Activated T-cell treated with anti-CD3 and anti-CD28 coated beads, Interleukin-2, amount 50 U/mL, for 72 hours (primary cell): ENCODE measurements at places on chromosomes 3 and 15.

DNA sequence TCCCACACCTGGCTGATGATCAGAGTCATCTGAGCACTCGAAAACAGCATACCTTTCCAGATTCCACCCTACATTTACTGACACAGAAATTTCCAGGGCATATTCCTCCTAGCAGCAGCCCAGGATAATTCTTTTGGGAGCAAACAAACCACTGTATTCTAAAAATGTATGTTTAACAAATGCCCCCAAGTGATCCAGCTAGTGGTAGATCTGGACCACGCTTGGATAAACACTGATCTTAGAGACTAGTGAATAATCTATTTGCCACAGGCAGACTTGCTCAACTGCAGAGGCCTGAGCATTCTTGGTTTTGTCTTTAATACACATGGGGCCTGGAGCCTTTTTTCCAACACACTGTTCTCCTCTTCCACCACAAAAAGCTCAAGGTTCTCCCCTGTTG, 89.6 kb downstream of the TM4SF4 start:
- no peaks in the 10 kb centered on the region for H3K36me3 ChIP-seq
- H3K27me3 ChIP-seq, result peaks cover 24% of the 10 kb centered on the region
- no peak for DNase-seq
- no peaks in the 10 kb centered on the region for H3K4me1 ChIP-seq
- H3K4me3 ChIP-seq, result no peak overlapping the region
- no peak overlapping the region for H3K27ac ChIP-seq

DNA sequence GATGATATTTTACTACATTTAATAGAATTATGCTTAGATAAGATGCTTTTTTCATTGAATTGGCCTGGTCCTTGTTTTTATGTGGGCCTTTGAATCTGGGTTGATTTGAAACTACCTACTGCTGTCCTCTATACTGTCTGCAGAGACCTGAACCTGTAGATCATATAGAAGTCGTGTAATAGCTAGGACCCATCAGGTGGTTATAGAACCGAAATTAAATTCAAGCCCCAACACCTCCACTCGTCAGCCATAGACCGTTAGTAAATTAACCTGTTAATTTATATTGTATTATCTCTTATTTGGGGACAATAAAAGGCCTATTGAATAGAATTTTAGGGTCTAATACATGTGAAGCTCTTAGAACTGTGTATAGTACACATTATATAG, 108.4 kb downstream of the MBNL1 start:
- no peaks in the 10 kb centered on the region for H3K27me3 ChIP-seq
- H3K36me3 ChIP-seq, result peaks cover 5% of the 10 kb centered on the region
- no peak overlapping the region for H3K4me3 ChIP-seq
- peak overlapping the region; percentile 64 for H3K27ac ChIP-seq

- DNase-seq, result no peak
- H3K4me1 ChIP-seq, result no peaks in the 10 kb centered on the region
- H3K4me3 ChIP-seq, result no peak overlapping the region
- H3K27me3 ChIP-seq, result no peaks in the 10 kb centered on the region
- H3K27ac ChIP-seq, result no peak overlapping the region
- peaks cover 4% of the 10 kb centered on the region for H3K36me3 ChIP-seq
These were observed 69.0 kb downstream of the RBM6 start for GRCh38 chr3:50008931-50009330.

DNA sequence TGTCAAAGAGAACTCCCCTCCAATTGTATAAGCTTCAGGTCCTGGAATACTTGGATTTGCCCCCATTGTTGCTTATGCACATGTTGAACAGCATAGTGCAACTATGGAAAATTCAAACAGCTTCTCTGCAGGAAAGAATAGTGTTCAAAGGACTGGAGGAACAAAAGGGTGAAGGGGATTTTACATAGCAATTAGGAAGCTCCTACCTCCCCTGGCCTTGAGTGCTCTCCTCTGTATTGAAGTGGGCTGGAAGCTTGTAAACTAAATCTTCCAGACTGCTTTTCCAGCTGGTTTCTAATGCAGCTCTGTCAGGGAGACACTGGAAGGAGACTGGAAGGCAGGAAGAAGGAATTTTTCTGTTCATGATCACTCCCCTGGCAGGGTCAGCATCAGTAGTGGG, 7.2 kb upstream of the ELP6 start:
- no peak overlapping the region for H3K27ac ChIP-seq
- peaks cover 8% of the 10 kb centered on the region for H3K4me1 ChIP-seq
- H3K27me3 ChIP-seq, result no peaks in the 10 kb centered on the region
- no peak overlapping the region for H3K4me3 ChIP-seq
- no peak for DNase-seq

DNA sequence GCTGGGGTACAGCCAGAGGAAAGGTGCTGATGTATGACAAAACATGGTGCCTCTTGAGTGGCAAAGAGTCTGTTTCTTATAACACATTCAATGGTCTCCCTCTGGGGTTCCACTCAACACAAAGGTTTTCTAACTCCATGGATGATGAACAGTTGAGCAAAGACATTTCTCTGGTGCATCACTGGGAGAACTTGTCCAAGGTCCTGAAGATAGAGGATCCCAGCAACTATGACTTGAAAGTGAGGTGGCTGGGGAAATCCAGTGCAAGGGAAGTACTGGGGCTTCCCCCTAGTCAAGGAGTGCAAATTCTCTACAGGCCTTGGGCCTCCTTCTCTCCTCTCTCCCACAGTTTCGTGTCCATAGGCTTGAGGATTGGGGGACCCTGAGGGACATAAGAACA, 431.1 kb downstream of the WDR72 start:
- H3K4me3 ChIP-seq, result no peak overlapping the region
- no peak overlapping the region for H3K27ac ChIP-seq
- no peak for DNase-seq
- H3K27me3 ChIP-seq, result no peaks in the 10 kb centered on the region
- H3K4me1 ChIP-seq, result no peaks in the 10 kb centered on the region
- no peaks in the 10 kb centered on the region for H3K36me3 ChIP-seq

DNA sequence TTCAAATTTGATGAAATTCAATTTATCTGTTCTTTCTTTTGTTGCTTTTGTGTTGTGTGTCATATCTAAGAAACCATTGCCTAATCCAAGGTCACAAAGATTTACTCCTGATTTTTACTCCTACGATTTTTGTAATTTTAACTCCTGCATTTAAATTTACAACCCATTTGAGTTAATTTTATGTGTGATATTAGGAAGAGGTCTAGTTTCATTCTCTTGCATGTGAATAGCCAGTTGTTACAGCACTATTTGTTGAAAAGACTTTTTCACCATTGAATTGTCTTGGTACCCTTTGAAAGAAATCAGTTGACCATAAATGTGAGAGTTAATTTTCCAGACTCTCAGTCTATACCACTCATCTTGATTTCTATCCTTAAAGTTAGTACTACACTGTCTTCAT, 23.9 kb downstream of the CRTAP start:
- no peaks in the 10 kb centered on the region for H3K4me1 ChIP-seq
- H3K36me3 ChIP-seq, result no peaks in the 10 kb centered on the region
- no peak overlapping the region for H3K27ac ChIP-seq
- no peak for DNase-seq

- H3K27ac ChIP-seq, result no peak overlapping the region
- H3K27me3 ChIP-seq, result no peaks in the 10 kb centered on the region
- no peaks in the 10 kb centered on the region for H3K36me3 ChIP-seq
These were observed 536.4 kb downstream of the RSL24D1 start for GRCh38 chr15:54660356-54660755.

GRCh38 chr3:46845860-46846623, 17.2 kb downstream of the MYL3 start:
- H3K36me3 ChIP-seq, result peaks cover 3% of the 10 kb centered on the region
- H3K27ac ChIP-seq, result no peak overlapping the region
- no peaks in the 10 kb centered on the region for H3K4me1 ChIP-seq

DNA sequence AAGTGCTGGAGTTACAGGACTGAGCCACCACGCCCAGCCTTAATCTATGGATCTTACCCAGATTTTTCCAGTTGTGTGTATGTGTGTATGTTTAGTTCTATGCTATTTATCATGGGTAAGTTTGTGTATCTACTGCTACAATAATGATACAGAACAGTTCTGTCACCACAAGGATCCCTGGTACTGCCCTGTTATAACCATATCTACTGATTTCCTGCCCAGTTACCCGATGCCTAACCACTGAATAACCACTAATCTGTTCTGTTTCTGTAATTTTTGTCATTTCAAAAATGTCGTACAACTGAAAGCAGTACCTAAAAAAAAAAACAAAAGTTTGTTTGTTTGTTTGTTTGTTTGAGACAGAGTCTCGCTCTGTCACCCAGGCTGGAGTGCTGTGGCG, 123.7 kb upstream of the RAP2B start:
- H3K4me1 ChIP-seq, result no peaks in the 10 kb centered on the region
- no peaks in the 10 kb centered on the region for H3K27me3 ChIP-seq
- no peak for DNase-seq
- H3K27ac ChIP-seq, result no peak overlapping the region
- H3K36me3 ChIP-seq, result no peaks in the 10 kb centered on the region

GRCh38 chr3:161175506-161175905, 45.6 kb upstream of the NMD3 start:
- H3K4me3 ChIP-seq, result no peak overlapping the region
- peaks cover 12% of the 10 kb centered on the region for H3K27me3 ChIP-seq
- H3K36me3 ChIP-seq, result no peaks in the 10 kb centered on the region
- no peaks in the 10 kb centered on the region for H3K4me1 ChIP-seq
- no peak for DNase-seq

- no peak for DNase-seq
- H3K4me3 ChIP-seq, result no peak overlapping the region
- peaks cover 6% of the 10 kb centered on the region for H3K27me3 ChIP-seq
- H3K36me3 ChIP-seq, result no peaks in the 10 kb centered on the region
- H3K27ac ChIP-seq, result no peak overlapping the region
- H3K4me1 ChIP-seq, result no peaks in the 10 kb centered on the region
These were observed 324.1 kb downstream of the MECOM start for GRCh38 chr3:169339386-169339785.

DNA sequence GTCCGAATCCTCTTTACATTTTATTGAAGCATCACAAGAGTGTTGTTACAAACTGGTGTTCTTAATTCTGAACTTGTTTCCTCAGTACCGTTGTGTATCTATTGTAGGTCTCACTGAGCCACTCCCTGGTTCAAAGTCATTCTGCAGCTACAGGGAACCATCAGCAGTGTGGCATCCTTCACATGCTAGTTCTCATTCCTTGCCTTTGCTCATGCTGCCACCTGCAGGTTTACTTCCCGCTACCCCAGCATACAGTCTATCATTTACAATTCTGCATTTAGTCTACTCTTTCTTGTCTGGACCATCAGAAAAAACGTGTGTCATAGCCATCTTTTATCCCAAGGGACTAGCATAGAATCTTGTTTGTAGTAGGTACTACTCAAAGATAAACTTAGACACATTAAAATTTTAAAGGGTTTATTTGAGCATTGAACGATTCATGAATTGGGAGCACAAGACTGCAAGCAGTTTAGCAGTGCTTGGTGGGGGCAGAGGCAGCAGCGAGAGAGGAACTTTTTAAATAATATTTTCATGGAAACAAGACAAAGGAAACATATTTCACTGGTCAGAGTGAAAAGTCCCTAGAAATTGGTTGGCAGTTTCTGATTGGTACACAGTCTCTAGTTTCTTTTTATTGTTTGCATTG, 402.1 kb downstream of the CADM2 start:
- no peaks in the 10 kb centered on the region for H3K36me3 ChIP-seq
- no peaks in the 10 kb centered on the region for H3K27me3 ChIP-seq
- DNase-seq, result peak; percentile 2
- H3K4me3 ChIP-seq, result no peak overlapping the region
- H3K4me1 ChIP-seq, result no peaks in the 10 kb centered on the region
- no peak overlapping the region for H3K27ac ChIP-seq
